Stimulated activated CD8-positive, alpha-beta memory T cell treated with anti-CD3 and anti-CD28 coated beads, Interleukin-15, amount 100 ng/mL, for 4 hours (primary cell): ENCODE measurements at places on chromosomes 7 and 10.

DNA sequence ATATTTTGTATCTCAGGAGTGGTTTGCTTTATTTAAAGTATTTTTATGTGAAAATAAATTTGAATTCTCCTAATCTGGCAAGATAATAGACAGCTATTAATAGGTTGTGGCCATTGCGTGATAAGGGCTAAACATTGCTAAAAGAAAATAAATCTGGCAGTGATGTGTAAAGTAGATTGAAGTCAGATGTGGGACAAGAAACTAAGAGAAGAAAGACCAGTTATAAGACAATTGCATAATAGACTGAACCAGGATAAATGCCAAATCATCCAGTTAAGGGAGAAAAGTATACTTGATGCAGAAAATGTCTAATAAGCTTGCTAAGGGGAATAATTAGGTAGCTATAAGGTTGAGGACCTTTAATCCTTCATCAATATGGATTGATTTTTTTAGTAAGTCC lies 197.5 kb upstream of the CSTF2T start:
- no peak for DNase-seq

- DNase-seq = no peak
Measured at GRCh38 chr10:124997306-124997705, 55.4 kb downstream of the ZRANB1 start.

DNA sequence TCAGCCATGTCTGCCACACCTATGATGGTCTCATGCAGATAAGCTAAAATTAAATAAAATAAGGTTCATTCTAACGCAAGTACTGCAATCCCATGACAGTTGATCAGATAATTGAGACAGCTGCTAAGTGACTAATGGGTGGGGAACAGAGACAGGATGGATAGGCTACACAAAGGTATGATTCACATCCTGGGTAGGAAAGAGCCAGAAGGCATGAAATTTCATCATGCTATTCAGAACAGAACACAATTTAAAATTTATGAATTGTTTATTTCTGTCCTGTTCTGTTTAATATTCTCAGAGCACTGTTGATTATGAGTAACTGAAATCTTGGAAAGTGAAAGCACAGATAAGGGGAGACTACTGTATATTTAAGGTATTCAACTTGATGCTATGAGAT lies 381.8 kb upstream of the SORCS1 start:
- no peak for DNase-seq

DNA sequence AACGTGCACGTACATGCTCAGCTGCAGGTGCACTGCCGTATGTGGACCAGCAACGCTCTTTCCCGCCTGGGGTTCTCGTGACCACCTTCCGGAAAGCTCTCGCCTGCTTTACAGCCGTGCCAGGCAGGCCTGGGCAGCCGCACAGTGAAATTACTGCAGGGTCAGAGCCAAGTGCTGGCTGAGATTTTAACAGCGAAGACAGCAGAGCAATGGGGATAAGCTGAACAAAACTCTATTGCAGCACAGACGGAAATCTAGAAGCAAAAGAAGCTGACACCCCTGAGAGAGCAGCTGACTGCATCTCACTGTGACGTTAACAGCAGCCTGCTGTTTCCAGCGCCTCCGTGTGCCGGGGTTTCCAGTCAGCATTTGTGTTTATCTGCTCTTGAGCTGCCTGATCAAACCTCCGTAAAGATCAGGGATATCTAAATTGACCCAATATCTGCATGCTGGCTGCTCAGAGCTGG lies 179.0 kb downstream of the DIP2C start:
- no peak for DNase-seq

- no peak for DNase-seq
Measured at GRCh38 chr7:82015751-82016150, 245.9 kb upstream of the HGF start.

- DNase-seq = no peak
Measured at GRCh38 chr7:38186593-38187314, 8.7 kb downstream of the STARD3NL start.

DNA sequence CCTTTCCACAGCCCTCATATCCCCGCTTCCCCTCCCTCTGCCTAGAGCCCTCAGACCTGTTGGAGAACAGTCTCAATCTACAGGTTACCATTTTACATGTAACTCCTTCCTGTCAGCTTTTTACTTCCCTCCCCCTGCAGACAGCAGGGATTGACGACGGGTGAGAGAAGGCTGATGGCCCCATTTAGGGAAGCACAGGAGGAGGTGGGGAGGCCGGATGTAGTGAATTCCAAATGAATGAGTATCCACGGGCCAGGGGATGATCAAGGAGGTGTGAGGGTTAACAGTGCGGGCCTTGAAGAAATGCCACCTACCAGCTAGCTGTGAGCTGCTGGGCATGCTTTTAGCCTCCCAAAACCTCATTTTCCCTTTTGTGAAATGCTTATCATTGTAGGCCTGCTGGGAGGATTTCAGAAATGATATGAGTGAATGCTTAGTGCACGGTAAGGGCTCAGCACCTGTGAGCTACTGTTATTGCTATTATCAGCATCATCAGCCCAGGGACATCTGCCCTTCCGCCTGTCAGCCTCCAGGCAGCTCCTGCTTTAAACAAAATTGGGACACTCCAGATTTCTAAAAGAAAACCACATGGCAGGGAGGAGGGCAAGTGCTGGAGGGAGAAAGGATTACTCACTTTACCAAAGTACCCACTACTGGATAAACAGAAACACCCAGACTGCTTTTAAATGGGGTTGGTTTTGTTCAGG lies 6.5 kb upstream of the NANOS1 start:
- no peak for DNase-seq

- peak; percentile 28 for DNase-seq
Measured at GRCh38 chr7:45089341-45089891, 647 bp upstream of the NACAD start.

GRCh38 chr10:62651341-62651740 lies 153.2 kb upstream of the ADO start:
- no peak for DNase-seq

- DNase-seq = no peak
Measured at GRCh38 chr7:9939176-9939575, 1034.5 kb upstream of the PHF14 start.

DNA sequence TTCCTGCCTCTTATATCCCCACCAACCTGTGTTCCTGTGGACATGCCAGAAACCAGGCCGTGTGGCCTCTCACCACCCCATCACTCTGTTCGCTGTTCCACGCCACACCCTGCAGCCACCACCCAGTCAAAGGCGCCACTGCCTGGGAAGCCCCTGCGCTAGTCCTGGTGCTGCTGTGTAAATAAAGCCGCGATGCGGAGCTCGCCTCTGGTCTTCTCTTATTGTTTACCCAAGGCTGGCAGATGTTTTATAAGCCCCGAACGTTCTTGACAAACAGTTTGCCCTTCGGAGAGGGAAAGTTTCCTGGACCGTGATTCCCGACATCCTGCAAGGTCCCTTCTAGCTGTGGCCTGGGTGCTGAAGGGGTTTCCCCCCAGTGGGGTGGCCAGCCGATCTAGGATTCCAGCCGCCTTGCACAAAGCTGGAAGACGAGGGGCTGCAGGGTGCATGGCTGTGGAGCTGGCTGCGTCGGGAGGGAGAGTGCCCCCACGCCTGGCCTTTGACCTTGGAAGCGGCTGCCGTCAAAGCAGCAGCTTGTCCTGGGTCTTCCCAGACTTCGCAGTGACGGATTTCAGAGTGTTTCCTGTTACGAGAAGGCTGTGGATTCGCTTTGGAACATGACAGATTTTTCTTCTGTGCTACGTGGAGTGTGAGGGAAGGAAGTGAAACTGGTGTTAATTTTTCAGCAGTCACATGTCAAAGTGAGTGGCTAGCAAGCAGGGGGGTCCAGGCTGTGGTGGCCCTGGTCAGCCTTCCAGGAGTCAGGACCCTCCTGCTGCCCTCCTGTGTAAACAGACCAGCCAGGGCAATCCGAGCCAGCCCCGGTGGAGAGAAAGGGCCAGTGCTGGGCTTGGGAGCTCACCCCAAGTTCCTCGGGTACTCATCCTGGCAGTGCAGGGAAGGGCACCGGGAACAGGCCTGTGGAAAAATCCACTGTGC lies 61.6 kb downstream of the LHPP start:
- no peak for DNase-seq

GRCh38 chr10:100209303-100209702 lies 20.1 kb downstream of the CHUK start:
- no peak for DNase-seq

DNA sequence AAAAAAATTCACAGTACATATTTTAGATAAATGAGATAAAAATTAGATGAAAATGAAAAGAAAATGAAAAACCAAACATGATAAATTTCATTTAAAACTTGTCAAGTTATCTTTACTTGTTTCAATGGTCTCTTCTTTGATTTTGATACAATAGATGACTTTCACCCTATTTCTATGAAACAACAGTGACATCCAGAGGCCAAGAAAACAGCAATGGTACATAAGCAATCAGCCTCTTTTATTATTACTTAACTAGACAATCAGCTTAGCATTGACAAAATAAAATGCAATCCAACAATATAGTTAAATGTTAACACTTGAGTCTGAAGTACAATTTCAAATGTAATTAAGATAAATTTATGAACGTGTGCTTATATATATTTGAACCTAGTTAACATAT lies 74.8 kb upstream of the GPR37 start:
- DNase-seq = no peak

DNA sequence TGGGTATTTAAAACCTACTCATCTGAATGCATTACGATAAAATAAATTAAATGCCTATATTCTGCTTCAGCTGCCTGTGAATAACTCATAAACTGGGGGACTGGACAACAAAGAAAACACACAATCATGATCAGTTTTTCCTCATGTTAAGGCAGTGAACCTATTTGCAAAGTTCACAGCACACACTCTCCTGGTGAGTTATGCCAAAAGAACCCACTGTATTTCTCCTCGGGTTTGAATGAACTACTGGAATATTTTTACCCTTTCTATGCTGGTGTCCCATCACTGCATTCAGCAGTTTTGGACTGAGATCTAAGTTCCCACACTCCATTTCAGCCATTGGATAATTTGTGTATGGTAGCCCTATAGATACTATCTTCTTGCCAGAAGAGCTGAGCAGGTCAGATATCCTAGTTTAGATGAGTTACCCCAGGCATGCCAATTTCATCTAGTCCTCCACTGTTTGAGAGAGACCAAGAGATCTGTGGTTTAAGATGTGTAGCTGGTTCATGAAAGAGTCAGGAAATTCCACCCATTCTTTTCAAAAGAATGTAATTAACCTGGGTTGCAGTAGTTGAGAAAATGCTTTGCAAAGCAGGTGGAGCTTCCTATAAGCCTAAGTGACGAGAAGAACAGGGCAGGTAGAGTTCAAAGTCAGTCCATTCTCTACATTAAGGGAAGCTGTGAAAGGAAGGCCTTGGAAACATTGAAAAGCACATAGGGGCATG lies 101.7 kb downstream of the PLXDC2 start:
- no peak for DNase-seq

DNA sequence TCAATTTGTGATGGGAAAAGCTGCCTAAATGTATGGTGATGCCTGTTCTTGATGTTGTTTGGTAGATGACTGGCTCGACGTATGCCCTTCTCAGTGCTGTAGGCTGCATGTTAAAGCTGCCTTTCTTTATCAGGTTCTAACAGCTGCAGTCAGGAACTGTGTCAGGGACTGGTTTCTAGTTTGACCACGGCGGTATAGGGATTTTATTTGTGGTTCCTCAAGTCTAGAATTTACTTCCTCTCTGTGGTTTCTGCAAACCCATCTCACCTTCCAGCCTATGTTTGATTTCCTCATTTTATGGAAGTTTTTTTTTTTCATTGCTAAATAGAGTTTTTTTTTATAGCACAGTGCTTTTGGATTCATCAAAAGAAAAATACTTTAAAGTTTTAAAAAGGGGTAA lies 26.5 kb downstream of the LMTK2 start:
- no peak for DNase-seq

GRCh38 chr7:75881436-75882095 lies 2.7 kb downstream of the RHBDD2 start:
- no peak for DNase-seq

- DNase-seq = no peak
Measured at GRCh38 chr7:82325416-82325815, 118.2 kb downstream of the CACNA2D1 start.

GRCh38 chr10:96609510-96609909 lies 22.7 kb upstream of the TM9SF3 start:
- DNase-seq = no peak

GRCh38 chr10:79507440-79508167 lies 4.7 kb upstream of the EIF5AL1 start:
- DNase-seq = no peak

GRCh38 chr7:151631953-151632749 lies 112.5 kb upstream of the RHEB start:
- DNase-seq = peak; percentile 89

DNA sequence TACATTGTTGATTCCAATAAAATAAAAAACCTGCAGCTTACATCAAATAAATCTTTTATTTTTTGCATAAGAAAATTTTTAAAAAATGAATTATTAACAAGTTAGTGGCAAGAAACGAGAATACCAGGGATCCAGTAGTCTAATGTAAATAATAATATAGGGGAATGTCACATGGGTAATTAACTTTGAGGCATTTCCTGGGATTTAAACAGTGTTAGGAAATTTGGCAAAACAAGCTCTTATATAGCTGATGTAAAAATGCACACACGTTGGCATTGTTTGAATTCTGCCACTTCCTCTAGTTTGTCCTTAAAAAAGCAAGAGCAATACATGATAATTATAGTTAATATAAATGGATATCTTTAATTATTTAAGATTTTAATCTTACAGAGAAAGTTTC lies 768.6 kb downstream of the CNTNAP2 start:
- DNase-seq = no peak

- DNase-seq = no peak
Measured at GRCh38 chr10:4131407-4132215, 346.6 kb upstream of the KLF6 start.

GRCh38 chr10:100730725-100731406 lies 14.5 kb upstream of the PAX2 start:
- no peak for DNase-seq

GRCh38 chr10:3877211-3878000 lies 92.4 kb upstream of the KLF6 start:
- no peak for DNase-seq

GRCh38 chr7:28654110-28654509 lies 241.8 kb downstream of the CREB5 start:
- DNase-seq = no peak

GRCh38 chr10:86210416-86210815 lies 156.2 kb downstream of the GRID1 start:
- no peak for DNase-seq

DNA sequence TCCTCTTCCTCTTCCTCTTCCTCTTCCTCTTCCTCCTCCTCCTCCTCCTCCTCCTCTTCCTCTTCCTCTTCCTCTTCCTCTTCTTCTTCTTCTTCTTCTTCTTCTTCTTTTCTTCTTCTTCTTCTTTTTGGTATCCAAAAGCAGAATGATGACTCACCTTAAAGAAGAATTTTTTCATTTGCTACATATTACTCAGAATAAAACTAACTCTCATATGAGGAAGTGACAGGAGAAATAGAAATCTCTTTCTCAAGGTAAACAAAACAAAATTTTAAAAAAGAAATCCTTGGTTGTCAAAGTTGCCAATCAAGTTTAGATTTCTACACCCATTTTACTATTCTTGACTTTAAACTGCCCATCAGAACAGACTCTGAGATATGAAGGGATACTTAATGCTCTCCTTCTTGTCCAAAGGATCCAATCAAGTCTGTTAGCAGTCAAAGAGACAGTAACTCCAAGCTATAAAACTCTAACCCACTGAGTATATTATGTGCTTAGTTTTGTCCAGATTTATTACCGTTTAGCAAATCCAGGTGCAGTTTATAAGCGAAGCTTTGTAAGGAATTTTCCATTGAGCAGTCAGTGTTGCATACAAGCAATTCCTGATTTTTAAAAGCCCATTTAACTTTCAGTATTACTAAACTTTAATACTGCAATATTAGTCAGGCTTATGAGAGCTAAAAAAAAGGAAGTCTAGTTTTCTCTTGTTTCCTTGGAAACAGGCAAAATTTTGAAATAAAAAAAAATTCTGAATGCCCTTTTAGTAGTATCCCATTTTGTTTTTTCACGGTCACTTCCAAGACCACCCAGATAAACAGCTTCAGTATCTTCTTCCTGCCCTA lies 43.1 kb upstream of the SNX13 start:
- DNase-seq = no peak
